ENCODE measurements at places on chromosomes 1 and 21. TPM values are rescaled to one million over a fixed set of nuclear protein-coding genes. Genes with fewer than 3 reads are reported as not detected.

NTMT2 gene
- not detected for total RNA-seq

APP gene
- total RNA-seq, result 342 TPM

CD55 gene
- 109 TPM for total RNA-seq

TNFRSF18 gene
- 1.3 TPM for total RNA-seq

DPYD gene
- total RNA-seq, result 44.2 TPM

IL19 gene
- not detected for total RNA-seq

MUL1 gene
- 27.2 TPM for total RNA-seq

DDAH1 gene
- 55.4 TPM for total RNA-seq

SLC30A10 gene
- not detected for total RNA-seq

RNPC3 gene
- total RNA-seq, result 38.6 TPM

SEMA6C gene
- 6.8 TPM for total RNA-seq

FCRL2 gene
- not detected for total RNA-seq

ST6GALNAC3 gene
- total RNA-seq, result 1.4 TPM

ERICH3 gene
- total RNA-seq, result not detected

PADI2 gene
- 0.27 TPM for total RNA-seq

NUP210L gene
- 0.14 TPM for total RNA-seq

F11R gene
- 20.7 TPM for total RNA-seq

TMEM51 gene
- 2.0 TPM for total RNA-seq

C1QTNF12 gene
- 2.9 TPM for total RNA-seq

CD247 gene
- total RNA-seq, result 1.6 TPM

SLFNL1 gene
- 1.3 TPM for total RNA-seq

CYP4A11 gene
- not detected for total RNA-seq

THEM5 gene
- not detected for total RNA-seq

SEC16B gene
- total RNA-seq, result 4.2 TPM

PBX1 gene
- total RNA-seq, result 50.5 TPM

AMIGO1 gene
- total RNA-seq, result 7.8 TPM

TINAGL1 gene
- 1,250 TPM for total RNA-seq

NECTIN4 gene
- total RNA-seq, result not detected

BSDC1 gene
- total RNA-seq, result 70.8 TPM

PACC1 gene
- total RNA-seq, result 4.1 TPM

OVAAL gene
- not detected for total RNA-seq

SPATA45 gene
- total RNA-seq, result not detected

NUDT4B gene
- 17.8 TPM for total RNA-seq

IRF6 gene
- 4.1 TPM for total RNA-seq

CYP4X1 gene
- 29.6 TPM for total RNA-seq

RNF220 gene
- 125 TPM for total RNA-seq

INTS3 gene
- 68.8 TPM for total RNA-seq

HHAT gene
- total RNA-seq, result 4.5 TPM

RNU1-4 gene
- under 0.01 TPM for total RNA-seq

SAMD13 gene
- 0.95 TPM for total RNA-seq

EDN2 gene
- total RNA-seq, result not detected

AIRE gene
- total RNA-seq, result not detected

FDPS gene
- total RNA-seq, result 57.8 TPM

RGS4 gene
- 32.6 TPM for total RNA-seq

ITSN1 gene
- total RNA-seq, result 50.9 TPM

CDC20 gene
- total RNA-seq, result 0.41 TPM

KRTAP12-4 gene
- total RNA-seq, result not detected

DYRK1A gene
- 93.8 TPM for total RNA-seq

AMY1A gene
- not detected for total RNA-seq

BSND gene
- total RNA-seq, result not detected

CACHD1 gene
- 6.7 TPM for total RNA-seq

PLA2G4A gene
- 8.8 TPM for total RNA-seq

RAP1GAP gene
- total RNA-seq, result 0.27 TPM

ARHGAP30 gene
- total RNA-seq, result 16.9 TPM

GABPB2 gene
- 33.0 TPM for total RNA-seq
